Hepatocyte (in vitro differentiated cells): ENCODE measurements at places on chromosomes 1 and 21. TPM values are rescaled to one million over a fixed set of nuclear protein-coding genes. Genes with fewer than 3 reads are reported as not detected.

Gene BGLAP
- total RNA-seq, result 0.17 and 0.60 TPM in 2 replicates

Gene TNFSF4
- total RNA-seq, result 2.6 and 3.9 TPM in 2 replicates

Gene ATP1A2
- 2.9 and 4.7 TPM in 2 replicates for total RNA-seq

DNA sequence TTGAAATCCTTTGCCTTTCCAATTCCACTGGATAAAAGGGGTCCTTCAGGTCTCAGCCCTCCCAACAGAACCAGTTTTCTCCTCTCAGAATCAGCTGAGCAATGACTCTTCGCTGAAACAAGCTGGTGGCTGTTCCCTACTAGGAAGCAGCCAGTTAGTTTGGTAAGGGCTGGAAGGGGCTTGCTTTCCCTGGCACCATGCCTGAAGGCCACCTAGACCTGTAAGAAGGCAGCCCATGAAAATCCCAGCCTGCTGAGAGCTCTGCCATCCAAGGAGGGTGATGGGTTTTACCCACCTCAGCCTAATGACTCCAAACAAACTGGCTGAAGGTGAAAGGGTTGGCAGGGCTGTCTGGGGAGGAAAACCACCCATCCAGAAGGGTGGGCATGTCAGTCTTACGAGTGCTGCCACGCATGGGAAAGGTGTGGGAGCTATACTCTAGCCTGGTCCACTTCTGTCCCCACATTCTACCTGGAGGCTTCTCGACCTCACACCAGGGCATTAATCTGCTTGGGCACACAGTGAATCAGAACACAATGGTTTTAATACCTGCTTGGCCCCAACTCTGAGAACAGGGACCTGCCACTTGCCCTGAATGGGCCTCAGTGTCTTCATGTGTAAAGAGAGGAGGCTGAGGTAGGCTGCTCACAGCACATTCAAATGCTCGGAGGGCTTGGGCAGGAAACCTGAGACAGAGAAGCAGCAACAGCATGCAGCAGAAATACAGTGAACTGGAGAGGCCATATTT, 53.0 kb downstream of the CD46 start:
- DNase-seq, result no peak

DNA sequence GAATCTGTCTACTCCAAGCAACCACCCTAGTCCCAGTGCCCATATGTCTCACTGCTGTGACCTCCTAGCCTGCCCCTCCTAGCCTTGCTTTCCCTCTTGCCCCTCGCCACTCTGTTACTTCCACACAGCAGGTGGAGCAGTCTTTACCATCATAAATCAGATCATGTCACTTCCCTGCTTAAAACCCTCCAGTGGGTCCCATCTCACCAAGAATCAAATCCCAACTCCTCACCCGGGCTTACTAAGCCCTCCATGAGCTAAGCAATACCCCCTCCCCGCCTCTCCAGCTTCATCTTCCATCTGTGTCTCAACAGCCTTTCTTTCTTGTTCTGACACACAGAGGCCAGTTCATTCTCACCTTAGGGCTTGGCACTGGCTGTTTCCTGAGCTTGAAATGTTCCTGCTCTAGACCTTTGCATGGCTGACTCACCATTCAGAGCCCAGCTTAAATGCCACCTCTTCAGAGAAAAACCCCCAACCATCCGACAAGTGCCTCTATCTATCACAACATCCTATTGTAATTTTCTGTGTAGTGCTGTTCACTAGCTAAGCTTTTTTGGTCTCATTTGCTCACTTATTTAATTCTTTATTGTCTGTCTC, 22.3 kb downstream of the KNCN start:
- DNase-seq, result no peak
